ENCODE measurements at places on chromosomes 1 and 21.

DNA sequence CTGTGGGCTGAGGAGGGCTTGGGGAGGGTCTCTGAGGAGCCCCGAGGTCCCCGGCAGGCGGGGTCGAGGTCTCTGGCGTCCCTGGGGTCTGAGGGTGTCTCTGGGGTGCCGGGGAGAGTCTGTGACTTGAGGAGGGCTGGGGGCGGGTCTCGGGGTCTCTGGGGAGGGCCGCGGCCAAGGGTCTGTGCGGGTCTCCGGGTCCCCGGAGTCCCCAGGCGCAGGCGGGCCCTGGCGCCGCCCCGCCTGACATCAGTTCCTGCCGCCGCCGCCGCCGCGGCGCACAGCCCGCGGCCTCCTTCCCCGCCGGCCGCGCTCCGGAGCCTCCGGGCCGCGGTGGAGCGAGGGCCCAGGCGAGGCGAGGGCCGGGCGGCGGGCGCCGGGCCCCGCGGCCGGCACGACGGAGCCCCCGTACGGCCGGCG, at the start of gene PLEKHM2:
Gene PLEKHM2 (plus strand): TSS at position 279 of the 420 bp plus-strand sequence. CDS start 239 bp downstream, outside the sequence.
- DNase-seq, result peak; percentile 41

DNA sequence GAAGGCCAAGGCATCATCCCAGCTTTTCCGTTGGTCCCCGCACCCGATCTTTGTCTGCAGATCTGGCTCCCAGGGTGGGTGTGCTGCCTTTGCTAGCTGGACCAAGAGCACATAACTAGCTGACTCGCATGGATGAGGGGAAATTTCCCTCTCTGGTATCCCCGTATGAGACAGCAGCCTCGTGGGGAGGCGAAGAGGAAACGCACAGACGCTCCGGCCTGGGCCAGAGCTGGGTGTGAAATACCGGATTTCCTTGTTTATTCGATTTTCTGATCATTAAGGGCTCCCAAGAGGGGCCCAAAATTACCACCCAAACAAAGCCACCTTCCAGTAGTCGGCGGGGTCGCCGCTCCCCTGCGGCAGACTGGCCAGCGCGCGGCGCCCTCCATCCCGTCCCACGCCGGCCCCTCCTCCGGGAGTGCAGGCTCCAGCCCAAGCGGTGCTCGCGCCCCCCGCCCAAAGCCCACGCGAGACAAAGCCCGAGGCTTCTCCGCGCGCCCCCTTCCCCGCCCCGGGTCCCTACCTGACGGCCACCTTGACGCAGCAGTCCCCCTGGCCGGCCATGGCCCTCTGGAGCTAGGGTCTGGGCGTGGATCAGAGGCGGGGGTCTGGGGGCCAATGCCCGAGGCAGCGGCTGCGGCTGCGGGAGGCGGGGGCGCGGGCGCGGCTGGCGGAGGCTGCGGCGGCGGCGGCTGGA, 546 bp downstream of the KIF21B start:
- peak; percentile 28 for DNase-seq

DNA sequence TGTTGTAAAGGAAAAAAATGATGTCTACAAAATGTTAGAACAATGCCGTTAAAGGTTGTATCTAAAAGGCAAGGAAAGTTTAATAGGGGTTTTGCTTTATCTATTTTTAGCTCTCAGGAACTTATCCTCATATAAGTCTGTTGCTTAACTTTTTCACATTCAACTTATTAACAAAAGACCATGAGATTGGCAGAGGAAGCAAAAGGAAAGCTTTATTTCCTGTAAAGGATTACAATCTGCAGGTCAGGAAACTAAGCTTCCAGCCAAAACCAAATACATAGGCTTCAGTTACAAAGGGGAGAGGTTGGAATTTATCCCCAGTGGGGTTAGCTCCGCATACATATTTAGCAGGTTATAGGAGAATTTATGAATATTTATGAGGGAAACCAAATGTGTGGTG, 58.7 kb upstream of the KIAA1614 start:
- DNase-seq, result no peak

- no peak for DNase-seq
Observed at GRCh38 chr1:165849353-165850133, 22.1 kb downstream of the UCK2 start.

DNA sequence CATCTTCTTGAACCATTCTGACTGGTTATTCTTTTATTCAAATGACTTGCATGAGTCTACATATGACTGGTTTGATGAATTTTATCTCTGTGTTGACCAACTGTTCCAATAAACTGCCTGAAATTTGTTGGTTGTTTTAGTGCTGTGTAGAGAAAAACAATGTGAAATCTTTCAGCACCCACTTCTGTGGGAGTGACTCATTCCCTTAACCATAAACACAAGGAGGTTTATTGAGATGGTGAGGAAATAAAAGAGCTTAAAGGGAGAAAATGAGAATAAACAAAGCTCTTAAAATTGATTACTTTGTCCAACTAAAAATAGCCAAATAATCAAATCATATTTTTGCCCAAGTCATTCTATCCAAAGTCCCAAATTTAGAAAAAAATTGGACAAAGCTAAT, 341.1 kb downstream of the TGFB2 start:
- DNase-seq, result no peak

DNA sequence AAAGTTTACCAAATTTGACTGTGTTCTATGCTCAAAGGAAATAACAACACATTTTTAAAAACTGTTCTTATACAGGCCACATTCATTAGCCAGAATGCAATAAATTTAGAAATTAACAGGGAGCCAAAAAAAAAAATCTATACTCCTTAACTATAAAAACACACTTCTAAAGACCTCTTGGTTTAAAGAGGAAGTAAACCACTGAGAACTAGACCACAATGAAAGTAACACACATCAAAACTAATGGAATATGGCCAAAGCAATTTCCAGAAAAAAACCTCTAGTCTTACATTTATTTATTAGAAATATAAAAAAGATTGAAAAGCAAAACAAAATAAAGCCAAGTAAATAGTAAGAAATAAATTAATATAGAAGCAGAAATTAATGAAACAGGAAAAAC, 48.9 kb upstream of the GADD45A start:
- no peak for DNase-seq

- no peak for DNase-seq
Observed at GRCh38 chr1:86504137-86504479, 35.4 kb downstream of the CLCA1 start.

GRCh38 chr1:196951711-196952394, 8.3 kb downstream of the CFHR2 start:
- DNase-seq, result no peak

DNA sequence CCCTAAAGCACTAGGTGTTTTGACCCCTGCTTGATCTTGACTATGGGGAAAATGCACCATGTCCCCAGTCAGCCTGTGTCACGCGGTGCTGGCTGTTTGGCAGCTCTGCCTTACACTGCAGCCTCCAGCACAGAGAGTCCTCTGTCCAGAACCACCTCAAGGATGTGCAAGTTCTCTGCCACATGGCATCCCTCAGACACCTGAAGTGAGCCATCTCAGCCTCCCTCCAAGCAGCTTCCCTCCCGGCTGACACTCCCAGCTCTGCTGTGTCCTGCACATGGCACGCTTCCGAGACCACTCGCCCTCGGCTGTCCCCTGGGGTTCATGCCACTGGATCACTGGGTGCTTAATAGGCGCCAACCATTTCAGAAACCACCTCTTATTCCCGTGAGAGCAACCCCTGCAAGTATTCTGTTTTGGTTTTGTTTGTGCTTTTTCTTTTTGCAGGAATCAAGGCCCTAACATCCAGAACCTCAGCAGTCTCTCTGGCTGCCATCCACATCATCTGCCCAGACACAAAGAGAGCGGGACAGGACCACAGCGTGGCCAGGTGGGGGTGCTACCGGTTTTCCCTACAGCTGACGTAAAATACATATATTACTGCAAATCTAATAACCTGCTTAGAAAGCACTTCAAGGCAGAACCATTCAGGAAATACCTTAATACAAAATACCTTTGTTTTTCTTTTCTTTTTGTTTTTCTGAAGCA, 45.7 kb downstream of the CAPZB start:
- DNase-seq, result peak; percentile 36

DNA sequence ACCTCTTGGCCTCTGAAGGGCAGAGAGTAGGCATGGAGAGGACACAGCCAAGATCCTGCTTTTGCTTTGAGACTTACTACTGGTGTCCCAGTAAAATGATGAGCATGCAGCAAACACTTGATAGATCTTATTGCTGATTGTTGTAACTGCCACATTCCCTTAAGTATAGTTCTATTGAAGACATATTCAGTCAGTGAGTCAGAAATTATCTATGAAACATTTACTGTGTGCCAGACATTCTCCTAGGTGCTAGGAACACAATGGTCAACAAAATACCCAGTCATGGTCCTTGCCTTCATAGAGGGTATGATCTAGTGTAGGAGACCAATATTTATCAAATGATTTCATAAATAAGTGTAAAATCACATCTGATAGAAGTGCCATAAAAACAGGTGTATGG, 13.6 kb downstream of the STYXL2 start:
- DNase-seq, result no peak

GRCh38 chr1:35282172-35282571, 13.7 kb downstream of the ZMYM4 start:
- DNase-seq, result no peak

- no peak for DNase-seq
Observed at GRCh38 chr1:206809504-206810084, 37.3 kb upstream of the IL10 start.

- DNase-seq, result no peak
Observed at GRCh38 chr1:18781031-18781430, 78.4 kb downstream of the TAS1R2 start.

DNA sequence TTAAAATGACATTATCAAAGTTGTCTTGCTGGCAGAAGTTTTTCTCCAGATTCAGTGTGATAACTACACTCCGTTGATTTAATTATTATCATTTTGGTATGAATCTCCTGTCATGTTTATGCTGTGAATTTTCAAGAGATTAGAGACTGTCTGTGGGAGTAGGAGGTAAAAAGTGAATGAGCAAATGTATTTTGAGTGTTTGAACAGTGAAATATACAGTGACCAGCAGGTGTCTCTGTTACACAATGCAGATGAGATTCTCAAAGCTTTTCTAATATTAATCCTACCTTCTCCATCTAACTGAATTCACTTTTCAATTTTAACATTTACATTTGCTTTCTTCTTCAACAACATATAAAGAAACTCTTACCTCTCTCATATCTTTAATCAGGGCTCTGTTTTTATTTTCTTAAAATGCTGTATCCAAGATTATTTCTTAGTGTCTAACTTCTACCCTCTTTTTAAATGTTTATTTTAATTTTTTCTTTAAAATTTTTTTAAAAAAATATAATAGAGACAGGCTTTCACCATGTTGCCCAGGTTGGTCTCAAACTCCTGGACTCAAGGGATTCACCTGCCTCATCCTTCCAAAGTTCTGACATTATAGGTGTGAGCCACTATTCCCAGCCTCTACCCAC, 20.9 kb upstream of the HSPA13 start:
- DNase-seq, result peak; percentile 21

DNA sequence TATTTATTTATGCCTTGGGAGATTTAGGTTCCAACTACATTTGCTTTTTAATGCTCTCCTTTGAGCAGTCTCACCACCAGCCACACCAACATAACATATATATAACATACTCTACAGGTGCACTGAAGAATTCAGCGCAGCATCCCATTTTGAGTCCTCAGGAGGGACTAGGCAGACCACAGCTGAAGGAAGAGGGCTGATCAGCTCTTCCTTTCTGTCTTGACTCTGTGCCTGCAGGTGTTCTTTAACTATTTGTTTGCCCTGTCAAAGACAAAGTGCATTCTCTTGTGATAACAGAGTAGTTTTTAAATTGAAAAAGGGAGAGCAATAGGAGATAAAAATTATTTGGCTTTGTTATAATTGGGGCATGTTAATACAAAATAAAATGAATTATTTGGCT, 17.0 kb downstream of the HIPK1 start:
- DNase-seq, result no peak

DNA sequence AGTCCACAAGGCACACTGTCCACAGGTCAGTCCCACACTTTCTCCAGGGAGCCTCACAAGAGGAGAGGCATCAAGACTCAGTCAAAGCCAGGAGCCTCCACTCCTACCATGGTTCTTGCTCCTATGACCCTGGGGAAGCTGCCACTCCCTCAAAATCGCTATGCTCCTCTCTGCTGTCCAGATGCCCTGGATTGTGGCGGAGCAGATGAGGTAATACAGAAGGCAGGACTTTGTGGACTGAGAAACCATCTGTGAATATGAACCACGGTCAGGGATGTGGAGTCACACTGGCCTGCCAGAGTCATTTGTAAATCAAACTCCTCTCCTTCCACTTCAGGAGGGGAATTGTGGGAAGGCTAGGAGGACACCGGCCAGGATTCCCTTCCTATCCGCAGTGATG, 20.6 kb downstream of the VWA5B1 start:
- DNase-seq, result no peak

- DNase-seq, result no peak
Observed at GRCh38 chr1:61230523-61230922, 148.2 kb downstream of the NFIA start.

DNA sequence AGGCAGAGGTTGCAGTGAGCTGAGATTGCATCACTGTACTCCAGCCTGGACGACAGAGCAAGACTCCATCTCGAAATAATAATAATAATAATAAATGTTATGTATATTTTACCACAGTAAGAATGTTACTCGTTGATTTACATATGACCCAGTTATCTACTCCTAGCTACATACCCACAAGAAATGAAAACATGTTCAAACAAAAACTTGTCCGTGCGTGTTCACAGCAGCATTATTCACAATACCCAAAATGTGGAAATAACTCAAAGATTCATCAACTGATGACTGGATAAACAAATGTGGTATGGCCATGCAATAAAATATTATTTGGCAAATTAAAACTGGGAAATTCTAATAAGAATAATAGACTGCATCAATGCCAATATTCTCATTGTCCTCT, 31.7 kb upstream of the ENSA start:
- DNase-seq, result no peak

GRCh38 chr1:154408174-154408777, 3.1 kb downstream of the IL6R start:
- no peak for DNase-seq

DNA sequence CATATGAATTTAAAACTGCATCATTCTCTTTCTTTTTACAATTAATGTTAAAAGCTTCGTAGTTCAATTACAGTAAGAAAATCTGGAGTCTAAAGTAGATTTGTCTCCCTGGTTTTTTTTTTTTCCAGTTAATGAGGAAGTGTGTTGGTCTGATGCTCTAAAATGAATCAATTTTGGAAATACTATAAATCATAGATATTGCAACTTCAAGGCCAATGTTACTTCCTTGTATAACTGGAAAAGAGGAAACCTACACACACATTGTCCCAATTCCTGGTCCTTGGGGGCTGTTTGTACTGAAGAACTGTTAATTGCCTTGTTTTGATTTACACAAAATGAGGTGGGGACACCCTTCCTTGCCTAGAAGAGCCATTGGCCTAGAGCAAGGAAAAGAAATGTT, 107.2 kb downstream of the RGS2 start:
- no peak for DNase-seq

- DNase-seq, result no peak
Observed at GRCh38 chr1:19644681-19645410, 735 bp downstream of the NBL1 start.

DNA sequence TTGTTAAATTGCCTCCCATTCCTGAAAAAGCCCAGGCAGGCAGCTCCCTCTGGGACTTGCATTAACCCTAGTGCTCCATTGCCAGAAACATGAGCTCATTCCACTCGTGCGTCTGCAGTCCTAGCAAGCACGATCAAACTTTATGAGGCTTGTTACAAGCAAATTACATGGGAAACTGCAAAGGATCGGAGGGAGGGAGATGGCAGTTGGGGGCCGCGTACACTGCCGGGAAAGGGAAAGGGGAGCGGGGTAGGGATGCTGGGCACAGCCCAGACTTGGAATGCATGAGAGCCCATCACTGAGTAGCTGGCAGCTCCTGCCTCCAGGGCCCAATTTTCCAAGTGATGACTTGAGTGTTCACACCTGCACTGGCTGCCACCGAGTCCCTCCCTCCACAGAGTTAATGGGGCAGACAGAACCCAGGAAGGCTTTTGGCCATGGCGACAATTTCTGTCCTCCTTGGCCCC, 169.9 kb downstream of the BRINP2 start:
- DNase-seq, result no peak

GRCh38 chr1:170241266-170241851, 95.6 kb downstream of the NTMT2 start:
- no peak for DNase-seq
